Activated naive CD4-positive, alpha-beta T cell treated with Interleukin-2 at 50 U/mL for 16 hours (primary cell): ENCODE measurements at places on chromosomes 2 and 18.

GRCh38 chr2:235493402-235493774 lies 455 bp upstream of the AGAP1 start:
- DNase-seq = no peak

GRCh38 chr2:191650896-191651773 lies 26.8 kb upstream of the NABP1 start:
- DNase-seq = no peak

DNA sequence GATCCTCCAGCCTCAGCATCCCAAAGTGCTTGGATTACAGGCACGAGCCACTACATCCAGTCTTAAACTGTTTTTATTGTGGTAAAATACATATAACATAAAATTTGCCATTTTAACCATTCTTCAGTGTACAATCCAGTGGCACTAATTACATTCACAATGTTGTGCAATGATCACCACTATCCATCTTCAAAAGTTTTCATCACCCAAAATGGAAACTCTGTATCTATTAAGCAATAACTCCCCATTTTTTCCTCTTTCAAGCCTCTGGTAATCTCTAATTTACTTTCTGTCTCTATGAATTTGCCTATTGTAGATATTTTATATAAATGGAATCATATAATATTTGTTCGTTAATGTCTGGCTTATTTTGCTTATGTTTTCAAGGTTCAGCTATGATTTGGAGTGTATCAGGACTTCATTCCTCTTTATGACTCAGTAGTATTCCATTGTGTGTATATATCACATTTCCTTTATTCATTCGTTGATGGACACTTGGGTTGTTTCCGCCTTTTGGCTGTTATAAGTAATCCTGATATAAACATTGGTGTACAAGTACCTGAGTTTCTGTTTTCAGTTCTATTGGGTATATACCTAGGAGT lies 71.8 kb downstream of the GFPT1 start:
- no peak for DNase-seq

DNA sequence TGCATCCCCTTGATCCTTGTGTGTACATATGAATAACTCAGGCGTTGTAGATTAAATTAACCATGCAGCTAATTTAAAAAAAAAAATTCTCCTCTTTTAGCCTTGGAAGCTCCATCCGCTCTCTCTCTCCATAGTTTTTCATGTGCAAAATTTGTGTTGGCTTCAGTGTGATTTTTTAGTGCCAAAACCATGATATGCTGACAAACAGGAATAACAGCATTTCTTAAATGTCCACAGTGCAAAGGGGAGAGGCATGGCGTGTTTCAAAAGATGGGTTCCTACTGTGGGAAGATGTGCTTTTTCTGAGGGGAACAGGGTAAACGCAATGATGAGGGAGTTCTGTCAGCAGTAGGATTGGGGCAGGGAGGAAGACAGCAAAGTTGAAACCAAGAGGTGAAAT lies 247.0 kb downstream of the ICOS start:
- DNase-seq = no peak

DNA sequence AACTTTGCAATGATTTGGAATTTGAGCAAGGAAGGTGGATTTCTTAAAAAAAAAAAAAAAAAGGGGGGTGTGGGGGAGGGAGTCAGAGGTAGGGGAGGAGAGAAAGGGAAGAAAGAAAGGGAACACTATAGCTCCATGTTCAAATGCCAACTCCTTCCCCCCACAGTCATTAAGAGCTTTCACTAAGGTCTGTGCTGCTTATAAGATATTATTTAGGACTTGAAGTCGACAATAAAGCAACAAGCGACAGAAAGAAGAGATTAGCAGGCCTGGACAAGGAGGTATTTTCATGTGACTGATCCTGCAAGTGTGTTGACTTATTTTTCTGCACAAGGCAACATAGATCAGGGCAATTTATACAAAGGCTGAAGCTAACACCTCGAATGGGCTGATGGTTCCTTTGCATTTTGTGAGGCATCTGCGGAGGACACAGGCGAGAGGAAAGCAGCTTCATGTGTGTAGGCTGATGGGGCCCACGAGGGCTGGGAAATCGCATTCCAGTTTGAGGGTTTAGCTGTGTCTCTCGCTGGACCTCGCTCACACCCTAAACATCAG lies 382.0 kb downstream of the SOX11 start:
- no peak for DNase-seq

DNA sequence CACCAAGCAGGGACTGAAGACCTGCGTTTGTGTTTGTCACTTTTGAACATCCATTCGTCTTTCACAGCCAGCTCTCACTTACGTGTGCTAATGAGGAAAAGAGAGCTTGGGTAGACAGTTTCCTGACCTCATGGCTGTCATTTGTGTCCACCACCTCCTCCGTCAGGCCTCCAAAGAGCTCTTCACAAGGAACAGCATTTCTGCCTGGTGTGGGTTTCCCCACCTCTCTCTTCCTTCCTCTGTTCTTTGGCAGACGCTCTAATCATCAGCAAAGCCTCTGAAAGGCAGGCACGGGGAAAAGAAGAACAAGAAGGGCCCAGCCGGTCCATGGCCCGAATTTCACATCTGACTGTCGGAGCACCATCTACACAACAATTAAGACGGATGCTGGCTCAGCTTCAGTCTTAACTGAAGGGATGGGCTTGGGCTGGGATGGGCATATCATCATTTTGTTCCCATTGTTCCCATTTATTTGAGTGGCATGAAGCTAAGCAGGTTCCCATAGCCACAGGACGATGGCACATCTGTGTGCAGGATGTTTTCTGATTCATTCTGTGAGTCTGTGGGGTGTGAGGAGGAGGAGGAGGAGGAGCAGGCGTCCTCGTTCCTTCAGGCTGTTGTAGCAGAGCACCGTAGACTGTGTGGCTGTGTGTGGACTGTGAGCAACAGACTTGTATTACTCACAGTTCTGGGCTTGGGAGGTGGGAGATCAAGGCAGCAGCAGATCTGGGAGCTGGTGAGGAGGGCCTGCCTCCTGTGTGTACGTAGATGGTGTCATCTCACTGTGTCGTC lies 66.4 kb downstream of the TSHZ1 start:
- no peak for DNase-seq

DNA sequence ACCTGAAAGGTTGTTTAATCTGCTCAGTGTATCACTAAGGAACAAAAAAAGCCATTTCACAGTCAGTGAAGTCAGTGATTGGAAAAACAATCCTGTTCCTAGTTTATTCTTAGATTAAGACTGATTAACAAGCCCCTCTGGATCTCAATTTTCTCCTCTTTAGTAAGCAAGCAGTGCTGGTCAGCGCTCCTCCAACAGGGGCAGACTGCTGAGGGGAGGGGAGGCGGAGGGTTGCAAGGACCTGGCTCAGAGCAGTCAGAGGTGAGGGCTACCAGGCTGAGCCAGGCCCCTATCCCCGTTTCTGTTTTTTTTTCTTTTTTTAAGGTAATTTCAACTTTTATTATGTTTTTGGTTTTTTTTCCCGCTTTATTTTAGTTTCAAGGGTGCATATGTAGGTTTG lies 24.7 kb upstream of the KCNS3 start:
- DNase-seq = no peak

DNA sequence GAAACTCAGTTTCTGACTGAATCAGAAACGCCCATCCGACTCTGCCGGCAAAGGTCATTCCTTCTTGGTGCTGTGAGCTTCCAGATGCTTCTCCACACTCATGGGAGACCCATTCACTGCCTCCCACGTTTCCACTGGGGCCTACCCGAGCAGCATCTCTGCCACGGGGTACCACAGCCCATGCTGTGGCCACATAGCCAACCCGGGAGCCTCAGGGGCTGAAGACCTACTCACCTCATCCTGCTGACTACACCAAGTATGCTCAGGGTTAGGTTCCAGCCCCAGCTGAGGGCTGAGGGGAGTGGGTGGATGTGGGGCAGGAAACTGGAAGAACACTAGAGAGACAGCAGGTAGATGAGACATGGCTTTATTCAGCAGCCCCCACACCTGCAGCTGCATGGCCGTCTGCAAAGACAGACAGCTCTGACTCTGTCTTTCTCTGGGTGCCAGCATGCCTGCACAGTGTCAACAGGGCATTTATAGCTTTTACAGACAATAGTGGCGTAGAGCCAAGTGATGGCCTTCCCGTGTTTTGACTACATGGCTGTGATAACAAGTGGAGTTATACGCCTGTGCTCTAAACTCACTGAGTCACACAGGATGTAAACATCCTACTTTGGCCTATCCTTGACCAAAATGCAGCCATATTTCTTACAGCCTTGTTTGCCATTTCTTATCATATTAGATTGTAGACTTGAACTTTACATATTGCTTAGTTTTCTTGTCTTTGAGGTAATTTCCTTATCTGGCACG lies 16.5 kb upstream of the KLHL23 start:
- DNase-seq = no peak

DNA sequence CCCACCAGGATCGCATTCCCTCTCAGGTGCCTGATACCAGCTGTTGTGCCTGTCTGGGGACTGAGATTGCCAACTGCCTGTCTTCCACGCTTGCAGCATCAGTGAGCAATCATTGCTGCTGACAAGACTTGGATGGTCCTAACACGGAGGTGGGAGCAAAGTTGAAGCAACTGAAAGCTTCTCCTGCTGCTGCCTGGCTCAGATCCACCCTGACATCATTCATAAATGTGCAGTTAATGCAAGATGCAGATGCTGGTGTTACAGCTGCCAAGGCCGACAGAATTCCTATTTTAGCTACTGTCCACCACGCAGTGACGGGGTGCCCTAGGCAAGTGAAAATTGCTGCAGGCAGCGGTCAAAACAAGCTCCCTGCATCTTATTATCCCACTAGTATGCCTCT lies 131.4 kb downstream of the VWC2L start:
- no peak for DNase-seq

DNA sequence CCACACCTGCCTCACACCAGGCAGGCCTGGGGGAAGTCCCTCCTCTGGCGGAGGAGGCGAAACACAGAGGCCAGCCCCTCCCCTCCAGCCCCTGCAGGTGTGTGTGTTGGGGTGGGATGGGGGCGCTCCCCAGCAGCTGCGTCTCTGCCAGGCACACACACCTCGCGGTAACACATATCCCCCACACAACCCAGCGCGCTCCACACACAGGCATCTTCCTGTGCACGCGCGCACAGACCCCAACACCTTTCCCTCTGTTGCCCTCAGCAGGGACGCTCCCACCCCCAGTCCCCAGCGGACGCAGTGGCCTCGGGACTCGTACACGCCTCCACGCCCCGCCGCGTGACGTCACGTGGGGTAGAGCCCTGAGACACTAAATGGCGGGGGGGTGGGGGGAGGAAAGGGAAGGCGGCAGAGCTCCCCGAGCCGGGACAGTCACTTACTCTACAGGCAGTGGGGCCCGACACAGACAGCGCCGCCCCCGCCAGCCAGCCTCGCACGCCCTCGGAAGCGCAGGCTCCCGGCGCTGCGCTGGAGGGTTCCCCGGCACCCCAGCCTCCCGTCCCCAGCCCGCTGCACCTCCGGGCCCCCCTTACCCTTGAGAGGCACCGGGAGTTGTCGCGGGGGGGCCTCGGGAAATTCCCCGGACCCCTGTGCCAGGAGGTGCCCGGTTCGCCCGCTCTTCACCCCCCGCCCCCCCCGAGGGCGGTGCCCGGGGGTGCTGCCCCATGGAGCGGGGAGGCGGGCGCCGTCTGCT lies at the start of gene WNT10A:
Gene WNT10A, plus strand, starts transcription at position 751 of the 757 bp plus-strand sequence. CDS start 144 bp downstream, outside the sequence.
- DNase-seq = peak; percentile 80

GRCh38 chr18:54607213-54608027 lies 16.4 kb downstream of the DYNAP start:
- no peak for DNase-seq

DNA sequence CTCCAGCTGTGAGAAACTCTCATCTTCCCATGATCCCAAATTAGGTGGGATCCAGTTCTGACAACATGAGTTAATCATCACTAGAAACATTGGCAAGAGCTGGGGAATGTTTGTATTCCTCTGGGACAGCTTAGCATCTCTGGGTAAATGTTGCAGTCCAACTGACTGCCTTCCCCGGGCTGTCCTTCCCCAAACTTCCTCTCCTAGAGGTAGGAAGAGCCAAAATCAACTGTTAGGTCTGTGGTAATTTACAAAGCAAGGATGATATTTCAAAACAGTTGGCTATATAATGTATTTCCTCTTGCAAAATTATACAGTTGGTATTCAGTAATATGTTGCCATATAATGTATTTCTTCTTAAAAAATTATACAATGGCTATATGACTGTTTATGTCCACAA lies 148.5 kb downstream of the MGAT5 start:
- DNase-seq = no peak

DNA sequence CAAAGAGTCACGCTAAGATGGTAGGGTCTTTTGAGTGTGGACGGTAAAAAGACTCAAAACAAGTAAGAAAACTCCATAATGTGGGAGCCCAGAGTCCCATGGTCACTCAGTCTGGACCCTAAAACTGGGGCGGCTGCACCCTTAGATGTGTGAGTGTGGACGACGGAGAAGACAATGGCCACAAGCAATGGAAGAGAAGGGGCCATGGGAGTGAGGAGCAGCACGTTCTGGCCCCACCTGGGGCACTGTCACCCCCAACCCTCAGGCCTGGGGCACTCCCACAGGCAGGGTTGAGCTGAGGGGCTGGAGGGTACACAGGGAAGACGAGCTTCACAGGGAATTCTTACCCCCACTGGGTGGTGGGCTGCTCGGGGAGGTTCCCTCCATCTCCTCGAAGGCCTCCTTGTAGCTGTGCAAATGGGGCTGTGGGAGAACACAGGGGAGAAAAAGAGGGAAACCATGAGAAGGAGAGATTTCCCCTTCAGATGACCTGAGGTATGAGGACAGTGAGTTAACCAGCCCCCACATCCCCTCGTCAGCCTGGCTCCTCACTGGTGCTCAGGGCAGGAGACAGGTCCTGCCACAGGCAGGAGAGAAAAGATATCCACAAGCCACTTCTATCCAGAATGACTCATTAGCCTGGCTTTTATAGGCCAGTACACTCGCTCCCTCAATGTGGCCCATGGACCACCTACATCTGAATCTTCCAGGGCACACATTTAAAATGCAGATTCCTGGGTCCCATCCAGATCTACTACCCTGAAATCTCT lies 167.9 kb downstream of the TNS1 start:
- no peak for DNase-seq

DNA sequence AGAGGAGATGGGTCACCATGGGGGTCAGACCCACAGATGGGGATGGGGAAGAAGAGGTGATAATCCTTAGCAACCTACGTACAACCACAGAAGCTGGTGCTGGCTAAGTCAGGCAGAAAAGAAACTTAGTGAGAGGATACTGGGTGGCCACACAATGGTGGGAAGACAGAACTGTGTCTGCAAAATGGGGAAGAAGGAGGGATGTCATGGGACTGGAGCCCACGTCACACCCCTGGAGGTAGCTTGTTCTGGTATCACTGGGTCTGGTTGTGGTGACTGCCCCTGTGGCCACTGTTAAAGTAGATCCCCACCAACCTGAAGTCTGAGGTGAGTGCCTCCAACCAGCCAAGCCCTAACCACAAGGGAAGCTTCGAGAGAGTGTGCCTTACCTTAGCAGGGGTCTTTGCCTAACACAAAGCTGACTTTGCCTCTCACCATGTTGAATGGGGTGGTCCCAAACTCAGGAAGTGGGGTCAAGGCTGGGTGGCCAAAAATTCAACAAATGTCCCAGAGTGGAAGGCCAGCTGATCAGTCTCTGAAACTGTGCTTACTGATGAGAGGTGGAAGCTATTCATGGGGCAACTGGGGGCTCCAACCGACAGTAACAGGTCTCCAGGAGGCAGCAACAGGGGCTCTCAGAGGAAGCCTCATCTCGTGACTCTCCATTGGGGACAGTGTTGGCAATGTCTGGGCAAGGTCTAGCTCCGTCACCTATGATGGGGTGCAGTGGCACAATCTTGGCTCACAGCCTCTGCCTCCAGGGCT lies 64.8 kb upstream of the SLC1A4 start:
- no peak for DNase-seq
